MV-4-11 (cell line): ENCODE measurements at places on chromosomes 1 and 21.

DNA sequence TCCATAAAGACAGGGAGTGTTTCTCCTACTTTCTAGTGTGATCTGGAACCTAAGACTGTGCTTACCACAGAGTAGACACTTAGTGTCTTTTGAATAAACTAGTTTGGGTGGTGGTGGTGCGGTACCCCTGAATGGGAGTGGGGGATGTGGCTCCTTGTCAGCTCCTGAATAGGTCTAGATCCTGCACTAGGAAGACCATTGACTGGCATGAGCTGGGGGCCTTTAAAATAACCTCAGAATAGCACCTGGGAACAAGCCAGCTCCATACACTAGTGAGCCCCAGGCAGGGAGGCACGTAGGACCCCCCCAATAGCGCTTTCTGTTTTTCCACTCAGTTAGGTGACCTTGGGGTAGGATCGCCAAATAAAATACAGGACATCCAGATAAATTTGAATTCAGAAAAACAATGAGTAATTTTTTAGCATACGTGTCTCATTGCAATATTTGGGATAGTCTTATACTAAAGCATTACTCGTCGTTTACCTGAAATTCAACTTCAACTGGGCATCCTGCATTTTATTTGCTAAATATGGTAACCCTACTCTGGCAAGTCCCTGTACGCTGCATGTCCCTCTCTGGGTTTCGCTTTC lies 45.6 kb downstream of the AZIN2 start:
- no peak for DNase-seq

DNA sequence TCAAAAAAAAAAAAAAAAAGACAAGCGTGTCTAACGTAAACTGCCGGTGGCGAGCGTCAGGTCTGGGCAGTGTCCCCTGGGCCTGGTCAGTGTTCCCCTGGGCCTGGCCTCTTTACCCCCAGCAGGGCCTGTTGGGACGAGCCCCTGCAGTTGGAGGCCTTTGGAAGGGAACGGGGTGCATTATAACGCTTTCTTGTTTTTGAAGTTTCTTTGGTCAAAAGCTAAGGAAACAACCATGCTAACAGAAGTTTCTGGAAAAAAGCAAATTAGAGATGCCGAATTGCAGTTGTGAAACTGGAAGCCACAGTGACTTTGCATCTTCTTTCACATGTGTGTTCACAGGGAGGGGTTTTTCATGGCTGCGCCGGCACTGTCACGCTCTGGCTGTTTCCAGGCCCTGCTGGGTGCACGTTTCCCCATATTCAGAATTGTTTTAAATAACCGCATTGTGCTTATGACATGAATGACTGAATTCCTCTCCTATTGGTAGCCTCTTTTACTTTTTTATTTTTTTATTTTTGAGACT lies 16.0 kb downstream of the RRP1 start:
- DNase-seq = peak; percentile 83

- peak; percentile 40 for DNase-seq
Measured at GRCh38 chr21:14602382-14602958, 56.4 kb upstream of the SAMSN1 start.

DNA sequence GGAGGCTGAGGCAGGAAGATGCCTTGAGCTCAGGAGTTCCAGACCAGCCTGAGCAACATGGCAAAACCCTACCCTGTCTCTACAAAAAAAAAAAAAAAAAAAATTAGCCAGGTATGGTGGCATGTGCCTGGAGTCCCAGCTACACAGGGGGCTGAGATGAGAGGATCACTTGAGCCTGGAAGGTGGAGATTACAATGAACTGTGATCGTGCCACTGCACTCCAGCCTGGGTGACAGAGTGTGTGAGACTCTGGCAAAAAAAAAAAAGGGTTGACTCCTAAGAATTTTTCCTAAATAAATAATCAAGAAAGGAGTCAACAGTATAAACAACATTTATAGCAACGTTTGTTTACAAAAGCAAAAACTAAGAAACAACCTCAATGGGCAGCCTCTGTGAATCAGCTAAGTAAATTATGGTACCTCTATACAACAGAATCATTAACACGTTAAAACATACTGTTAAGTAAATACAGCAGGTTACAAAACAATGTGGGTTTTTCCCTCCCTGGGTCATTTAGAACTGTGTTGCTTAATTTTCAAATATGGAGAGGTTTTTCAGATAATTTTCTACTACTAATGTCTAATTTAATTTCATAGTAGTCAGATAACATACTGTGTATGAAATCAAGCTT lies 56.8 kb downstream of the SLC30A10 start:
- no peak for DNase-seq

DNA sequence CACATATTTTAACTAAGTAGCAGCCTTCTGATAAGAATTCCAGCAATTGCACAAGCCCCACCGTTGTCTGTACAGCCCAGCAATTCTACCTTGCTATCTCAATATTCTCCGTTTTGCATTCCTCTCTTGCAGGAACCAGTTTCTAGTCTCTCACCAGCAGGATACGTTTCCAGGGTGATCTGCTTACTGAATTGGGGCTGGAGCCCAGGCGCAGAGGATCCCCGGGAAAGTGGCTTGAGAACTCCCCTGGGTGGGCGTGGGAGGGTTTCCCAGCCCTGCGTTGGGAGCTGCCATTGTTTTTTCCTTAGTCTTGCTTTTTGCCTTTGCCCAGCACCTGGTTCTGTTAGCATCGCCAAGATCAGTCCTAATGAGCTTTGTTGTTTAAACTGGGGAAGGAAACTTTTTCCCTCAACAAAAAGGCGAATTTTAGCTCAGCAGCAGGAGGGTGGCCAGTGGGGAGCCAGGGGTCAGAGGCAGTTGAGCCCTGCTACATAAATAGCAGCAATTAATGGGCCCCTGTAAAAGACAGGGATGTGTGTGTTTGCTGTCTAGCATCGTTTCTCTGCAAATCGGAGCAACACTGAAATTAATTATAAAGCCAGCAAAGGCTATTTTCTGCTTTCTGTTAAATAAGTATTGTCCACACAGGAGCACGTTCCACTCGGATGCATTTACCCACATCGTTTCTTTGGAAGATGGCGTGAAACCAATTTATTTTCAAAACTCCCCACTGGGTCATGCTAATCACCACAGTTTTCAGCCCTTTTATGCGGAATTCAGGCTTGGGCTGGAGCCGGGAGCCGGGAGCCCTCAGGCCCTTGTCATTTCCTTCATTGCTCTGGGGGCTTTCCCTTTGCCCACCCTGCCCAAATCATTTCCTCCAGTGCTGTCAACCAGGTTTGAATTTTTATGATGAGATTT lies 36.6 kb downstream of the HUNK start:
- no peak for DNase-seq

- DNase-seq = no peak
Measured at GRCh38 chr1:84870591-84870990, 22.4 kb downstream of the LPAR3 start.

GRCh38 chr1:214101246-214101645 lies 113.5 kb downstream of the PROX1 start:
- no peak for DNase-seq

- peak; percentile 4 for DNase-seq
Measured at GRCh38 chr1:172654535-172654934, 4.4 kb upstream of the FASLG start.

DNA sequence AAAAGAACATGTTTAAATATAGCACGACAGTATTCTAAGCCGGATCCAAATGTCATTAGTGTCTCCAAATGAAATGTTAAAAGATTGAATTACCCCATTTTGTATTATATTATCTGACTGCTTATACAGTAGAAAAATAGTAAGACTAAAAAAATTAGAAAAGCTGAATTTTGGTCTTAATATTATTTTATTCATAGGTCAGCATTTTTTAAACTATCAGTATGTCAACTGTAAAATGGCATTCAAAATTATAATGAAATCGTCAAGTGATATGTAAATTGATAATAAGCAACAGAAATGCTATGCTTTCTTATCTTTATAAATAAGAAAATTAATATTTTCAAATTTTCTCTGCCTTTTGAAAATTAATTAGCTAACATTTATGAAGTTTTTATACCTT lies 16.6 kb downstream of the SLC44A5 start:
- no peak for DNase-seq

DNA sequence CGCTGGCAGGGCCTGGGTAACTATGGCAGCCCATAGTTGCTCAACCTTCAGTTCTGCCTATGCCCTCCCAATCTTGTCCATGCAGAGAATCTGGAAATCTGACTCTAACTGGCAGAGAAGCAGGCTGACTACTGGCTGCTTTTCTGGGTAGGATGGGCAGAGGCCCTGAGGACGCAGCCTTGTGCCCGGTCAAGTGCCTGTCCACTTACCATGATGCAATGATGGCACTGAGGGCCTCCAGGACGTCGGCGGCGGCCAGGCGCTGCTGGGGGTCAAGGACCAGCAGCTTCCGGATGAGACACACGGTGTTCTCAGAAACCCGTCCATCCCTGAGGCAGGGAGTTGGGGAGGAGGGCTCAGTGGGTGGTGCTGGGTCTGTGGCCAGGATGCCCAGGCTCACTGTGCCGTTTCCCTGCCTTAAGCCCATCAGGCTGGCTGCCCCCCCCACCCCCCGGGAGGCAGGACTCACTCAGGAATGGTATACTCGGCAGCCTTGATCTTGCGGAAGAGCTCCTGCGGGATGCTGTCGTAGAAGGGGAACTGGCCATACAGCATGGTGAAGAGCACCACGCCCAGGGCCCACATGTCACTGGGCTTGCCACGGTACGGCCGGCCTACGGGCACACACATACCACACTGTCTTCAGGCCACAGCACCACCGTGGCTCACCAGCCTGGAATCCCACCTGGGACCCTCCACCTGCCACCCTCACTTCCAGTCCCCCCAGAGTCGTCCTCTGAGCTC lies 20.4 kb upstream of the EVA1B start:
- DNase-seq = no peak

- DNase-seq = no peak
Measured at GRCh38 chr1:78070758-78071157, 25.0 kb downstream of the GIPC2 start.

- peak; percentile 16 for DNase-seq
Measured at GRCh38 chr1:93800856-93801255, 78.2 kb downstream of the DNTTIP2 start.

DNA sequence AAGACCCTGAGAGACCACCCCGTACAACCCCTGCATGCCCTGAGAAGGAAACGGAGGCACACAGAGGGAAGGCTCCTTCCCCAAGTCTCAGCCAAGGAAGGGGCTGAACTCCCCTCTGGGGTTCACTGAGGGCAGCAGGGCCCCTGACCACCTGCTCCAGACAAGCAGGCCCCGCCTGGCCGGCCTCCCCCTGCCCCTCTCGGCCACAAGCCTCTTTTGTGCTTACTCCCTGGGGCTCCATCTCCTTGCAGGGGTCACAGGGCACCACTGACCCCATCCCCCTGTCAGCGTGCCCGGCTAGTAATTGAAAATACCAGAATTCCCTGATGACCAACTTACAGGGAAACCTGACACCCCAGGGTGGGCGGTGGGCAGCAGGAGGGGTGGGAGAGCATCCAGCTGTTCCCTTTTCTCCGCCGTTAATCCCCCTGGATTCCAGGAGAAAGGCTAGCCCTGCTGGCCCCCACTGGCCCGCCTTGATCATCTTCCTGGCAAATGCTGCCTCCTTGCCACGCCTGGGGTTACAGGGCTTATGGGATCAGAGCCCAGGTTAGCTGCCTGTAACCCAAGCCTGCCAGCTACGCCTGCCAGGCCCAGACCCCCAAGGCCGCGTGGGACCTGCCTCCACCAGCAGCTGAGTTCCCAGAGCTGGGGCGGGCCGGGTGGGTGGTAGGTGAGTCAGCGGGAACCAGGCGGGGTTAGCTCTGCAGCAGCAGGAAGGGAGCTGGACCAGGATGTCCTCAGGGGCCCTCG lies 96.1 kb downstream of the LACTBL1 start:
- no peak for DNase-seq

DNA sequence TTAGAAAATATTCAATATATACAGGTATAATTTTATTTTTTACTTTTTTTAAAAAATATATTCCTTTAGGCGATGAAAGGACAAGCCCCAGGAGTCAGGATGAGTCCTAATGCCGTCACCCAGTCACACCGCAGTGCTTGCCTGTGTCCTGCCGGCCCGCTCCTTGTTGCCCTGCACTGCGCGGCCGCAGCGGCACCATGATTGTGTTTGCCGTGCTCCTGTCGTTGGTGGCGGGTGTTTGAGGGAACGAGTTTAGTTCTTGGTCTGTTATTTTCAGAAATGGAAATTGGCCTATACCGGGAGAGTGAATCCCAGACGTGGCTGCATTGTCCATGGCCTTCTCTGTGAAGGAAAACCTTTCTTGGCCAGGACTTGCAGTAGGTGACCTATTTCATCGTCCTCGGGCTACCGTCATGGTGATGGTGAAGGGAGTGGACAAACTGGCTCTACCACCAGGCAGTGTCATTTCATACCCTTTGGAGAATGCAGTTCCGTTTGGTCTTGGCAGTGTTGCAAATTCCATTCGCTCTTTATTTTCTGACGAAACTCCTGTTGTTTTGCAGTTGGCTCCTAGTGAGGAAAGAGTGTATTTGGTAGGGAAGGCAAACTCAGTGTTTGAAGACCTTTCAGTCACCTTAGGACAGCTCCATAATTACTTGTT lies 45.9 kb upstream of the CRB1 start:
- no peak for DNase-seq

DNA sequence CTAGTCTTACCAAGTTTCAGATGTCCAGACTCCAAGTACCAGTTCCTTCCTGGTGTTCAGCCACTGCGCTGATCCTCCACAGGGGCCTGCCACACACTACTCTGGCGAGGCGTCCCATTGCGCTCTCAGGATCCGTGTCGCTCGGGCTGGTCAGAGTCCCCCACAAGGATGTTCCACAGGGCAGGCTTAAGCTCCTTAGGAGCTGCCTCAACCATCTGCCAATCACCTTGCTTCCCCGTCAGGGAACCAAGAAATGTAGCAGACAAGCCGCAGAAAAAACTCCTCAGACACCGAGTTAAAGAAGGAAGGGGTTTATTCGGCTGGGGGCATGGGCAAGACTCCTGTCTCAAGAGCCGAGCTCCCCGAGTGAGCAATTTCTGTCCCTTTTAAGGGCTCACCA lies 9.8 kb downstream of the OR2W3 start:
- DNase-seq = no peak

GRCh38 chr21:44299458-44300261 lies at the start of gene PFKL:
Gene PFKL, plus strand, starts transcription at chr21:44300053. Its CDS starts 53 bp downstream, at chr21:44300106.
- DNase-seq = peak; percentile 74

GRCh38 chr1:51729824-51730301 lies 113.0 kb downstream of the OSBPL9 start:
- DNase-seq = no peak

DNA sequence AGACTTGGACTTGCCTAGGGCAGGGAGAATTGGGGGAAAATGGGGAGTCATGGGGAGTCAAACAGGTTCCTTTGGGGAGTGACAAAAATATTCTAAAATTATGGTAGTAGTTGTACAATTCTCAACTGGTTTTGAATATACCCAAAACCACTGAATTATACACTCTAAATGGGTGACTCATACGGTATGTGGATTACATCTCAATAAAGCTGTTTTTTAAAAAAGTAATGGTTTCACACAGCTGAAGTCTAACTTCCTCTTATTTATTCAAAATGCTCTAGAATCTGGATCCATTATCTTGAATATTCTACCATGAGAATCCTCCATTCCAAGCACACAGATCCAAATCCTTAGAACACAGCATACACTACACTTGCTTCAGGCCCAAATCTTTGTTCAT lies 11.1 kb downstream of the EIF4G3 start:
- DNase-seq = peak; percentile 90

DNA sequence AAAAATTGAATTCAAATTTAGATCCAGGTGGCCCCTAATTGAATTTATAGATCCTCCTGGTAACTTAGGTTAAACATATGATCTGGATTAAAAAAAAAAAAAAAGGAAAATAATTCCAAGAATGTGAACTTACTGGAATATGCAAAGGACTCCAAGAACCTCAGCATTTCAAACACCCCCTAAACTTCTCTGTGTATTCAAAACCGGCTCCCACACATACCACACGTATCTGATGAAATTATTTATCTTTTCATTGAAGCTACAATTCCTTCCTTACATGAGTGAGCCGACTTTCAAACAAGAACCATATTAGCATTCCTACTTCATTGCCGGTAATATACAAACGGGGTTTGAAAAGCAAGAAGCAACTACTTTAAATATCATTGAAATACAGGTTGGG lies 61.4 kb upstream of the FMN2 start:
- DNase-seq = no peak
